Chondrocyte (in vitro differentiated cells): ENCODE measurements at places on chromosomes 4 and X.

- DNase-seq: no peak
These were observed 412.5 kb upstream of the KLHL4 start for GRCh38 chrX:87105131-87105530.

DNA sequence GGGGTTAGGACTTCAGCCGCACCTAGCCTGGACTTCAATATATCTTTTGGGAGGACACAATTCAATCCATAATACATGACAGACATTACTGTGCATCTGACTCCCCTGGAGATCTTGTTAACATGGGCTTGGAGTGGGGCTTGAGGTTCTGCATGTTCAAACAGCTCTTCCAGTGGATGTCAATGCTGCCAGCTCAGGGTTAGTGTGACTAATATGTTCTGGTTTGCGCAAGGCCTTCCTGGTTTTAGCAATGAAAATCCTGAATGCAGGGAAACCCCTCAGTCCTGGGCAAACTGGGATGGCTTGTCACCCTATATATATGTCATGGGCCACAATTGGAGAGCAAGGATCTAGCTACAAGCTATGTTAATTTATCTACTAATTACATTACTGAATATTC lies 2.7 kb upstream of the TSPAN7 start:
- DNase-seq: no peak

DNA sequence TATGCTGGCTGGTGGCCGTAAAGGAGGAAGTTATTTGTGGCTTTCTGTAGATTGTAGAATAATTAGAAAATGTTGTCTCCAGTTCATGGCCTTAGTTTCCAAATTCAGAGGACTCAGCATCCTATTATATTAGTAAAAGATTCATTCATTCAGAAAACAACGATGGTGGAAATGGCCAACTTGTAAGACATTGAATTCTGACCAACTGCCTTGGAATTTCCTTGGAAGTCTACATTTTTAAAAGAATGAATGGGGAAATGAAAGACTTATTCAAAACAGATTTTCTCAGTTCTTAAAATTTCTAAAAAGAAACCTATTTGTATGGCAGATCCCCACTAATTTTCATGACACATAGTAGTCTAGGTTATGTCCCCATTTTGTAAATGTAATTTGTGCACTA lies 561.5 kb downstream of the ANKRD50 start:
- no peak for DNase-seq

- DNase-seq: peak; percentile 77
These were observed 57.5 kb upstream of the SORCS2 start for GRCh38 chr4:7134737-7135388.
